ENCODE measurements at places on chromosomes 1 and 21.

- peak; percentile 77 for DNase-seq
Measured at GRCh38 chr1:208251911-208252835, 8.0 kb upstream of the PLXNA2 start.

DNA sequence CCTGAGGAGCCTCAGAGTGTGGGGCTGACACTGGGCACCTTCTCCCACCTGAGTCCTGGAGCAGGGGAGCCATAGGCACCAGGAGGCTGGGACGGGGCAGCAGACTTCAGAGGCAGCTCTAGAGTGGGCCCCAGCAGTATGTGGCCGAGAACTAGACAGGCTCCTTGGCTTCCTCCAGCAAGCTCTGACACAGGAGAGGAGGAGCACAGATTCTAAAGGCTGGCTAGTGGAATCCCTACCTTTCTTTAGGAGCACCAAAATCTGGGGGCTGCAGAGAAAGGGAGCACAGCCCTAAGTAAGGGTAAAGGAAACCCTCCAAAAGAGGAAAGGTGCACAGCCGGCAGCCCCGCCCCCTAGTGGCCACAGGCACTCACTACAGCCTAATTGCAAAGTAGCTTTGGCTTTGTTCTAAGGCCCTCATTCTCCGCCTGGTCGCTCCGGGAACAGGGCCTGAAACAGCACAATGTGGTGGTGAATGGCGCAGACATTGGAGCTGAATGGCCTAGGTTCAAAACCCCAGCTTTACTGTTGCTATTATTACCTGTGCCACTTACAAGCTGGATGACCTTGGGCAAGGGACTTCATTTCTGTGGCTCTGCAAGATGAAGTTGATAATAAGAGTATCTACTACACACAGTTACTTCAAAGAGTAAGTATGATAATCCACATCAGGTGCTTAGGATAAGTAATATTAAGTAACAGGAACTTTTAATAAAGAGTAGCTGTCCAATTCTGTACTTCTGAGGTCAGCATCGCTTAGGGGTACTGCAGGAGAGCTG lies 8.8 kb upstream of the GUCA2A start:
- DNase-seq, result peak; percentile 85

- peak; percentile 29 for DNase-seq
Measured at GRCh38 chr1:12251442-12251841, 21.6 kb downstream of the VPS13D start.

DNA sequence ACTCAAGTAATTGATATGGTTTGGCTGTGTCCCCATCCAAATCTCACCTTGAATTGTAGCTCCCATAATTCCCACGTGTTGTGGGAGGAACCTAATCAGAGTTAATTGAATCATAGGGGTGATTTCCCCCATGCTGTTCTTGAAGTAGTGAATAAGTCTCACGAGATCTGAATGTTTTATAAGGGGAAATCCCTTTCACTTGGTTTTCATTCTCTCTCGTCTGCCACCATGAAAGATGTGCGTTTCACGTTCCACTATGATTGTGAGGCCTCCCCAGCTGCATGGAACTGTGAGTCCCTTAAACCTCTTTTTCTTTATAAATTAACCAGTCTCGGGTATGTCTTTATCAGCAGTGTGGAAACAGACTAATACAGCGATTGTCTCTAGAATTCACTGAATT lies 135.4 kb downstream of the BACH1 start:
- DNase-seq, result no peak

GRCh38 chr1:214332946-214333798 lies 52.2 kb downstream of the SMYD2 start:
- peak; percentile 83 for DNase-seq
